ENCODE measurements at places on chromosomes 7 and 10.
A peak's percentile ranks its signal among the peaks of the same experiment; 100 is the strongest.

- DNase-seq: no peak
Observed at GRCh38 chr10:96450529-96451207, 63.1 kb downstream of the TLL2 start.

DNA sequence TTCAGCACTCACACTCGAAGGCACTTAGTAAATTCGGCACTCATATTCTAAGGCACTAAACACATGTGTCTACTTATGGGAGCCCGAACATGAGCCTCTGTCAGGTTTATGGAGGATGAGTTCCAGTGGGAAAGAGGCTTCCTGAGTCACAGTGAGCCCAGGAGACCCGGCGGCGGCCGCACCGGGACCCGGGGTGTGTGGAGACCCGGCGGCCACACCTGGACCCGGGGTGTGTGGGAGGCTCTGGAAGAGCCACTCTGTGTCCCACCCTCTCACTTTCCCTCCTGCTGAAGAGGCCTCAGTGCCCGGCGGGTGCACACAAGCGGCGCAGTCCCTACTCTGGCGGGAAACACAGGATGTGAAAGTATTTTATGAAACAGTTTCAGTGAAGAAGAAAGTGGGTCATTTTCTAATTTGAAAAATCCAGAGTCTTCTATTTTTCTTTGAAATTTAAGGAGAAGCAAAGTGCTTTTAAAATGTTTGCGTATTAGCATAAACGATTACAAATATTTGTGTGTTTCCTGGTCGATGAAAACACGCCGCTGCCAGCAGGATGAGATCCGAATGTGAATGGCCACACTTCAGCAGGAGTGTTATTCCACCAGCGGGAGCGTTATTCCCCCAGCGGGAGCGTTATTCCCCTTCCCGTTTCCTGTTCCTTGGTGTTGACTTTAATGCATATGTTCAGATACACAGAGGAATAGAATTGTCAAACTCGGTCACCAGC lies 625.1 kb downstream of the DNAJB6 start:
- no peak for DNase-seq

DNA sequence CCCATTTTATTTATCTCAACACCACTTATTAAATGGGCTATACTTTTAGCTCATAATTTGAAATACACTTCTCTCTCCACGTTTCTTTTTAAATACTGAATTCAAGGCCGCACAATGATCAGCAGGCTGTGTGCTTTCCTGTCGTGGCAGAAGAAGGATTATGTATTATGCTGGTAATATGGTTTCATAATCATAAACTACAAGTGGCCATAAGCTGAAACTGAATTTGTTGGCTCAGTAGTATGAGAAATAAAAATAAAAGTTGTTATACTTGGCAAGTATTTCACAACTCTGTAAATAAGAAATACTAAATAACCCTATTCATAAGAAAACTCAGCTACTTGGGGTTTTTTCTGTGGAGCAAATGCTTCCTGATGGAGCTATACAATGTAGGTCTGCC lies 313.6 kb downstream of the DOCK4 start:
- no peak for DNase-seq

GRCh38 chr10:124152139-124153022 lies 59.0 kb upstream of the CHST15 start:
- peak; percentile 94 for DNase-seq

DNA sequence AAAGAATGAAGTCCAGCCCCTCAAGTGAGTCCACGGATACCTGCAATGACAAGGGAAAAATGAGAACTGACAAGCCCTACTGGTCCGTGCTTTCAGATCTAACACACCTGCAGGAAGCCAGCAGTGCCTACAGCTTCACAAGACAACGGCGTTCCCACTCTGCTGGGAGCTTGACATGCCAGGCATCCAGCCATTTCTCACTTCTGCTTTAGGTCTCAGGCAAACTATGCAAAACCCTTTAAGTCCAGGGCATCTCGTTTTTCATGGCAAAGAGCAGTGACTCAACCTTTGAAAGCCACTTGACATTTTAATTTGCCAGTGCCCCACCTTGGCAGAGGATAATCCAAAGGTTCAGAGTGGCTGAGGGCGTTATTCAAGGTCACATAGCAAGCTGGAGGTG lies 49.1 kb upstream of the GPAM start:
- no peak for DNase-seq

DNA sequence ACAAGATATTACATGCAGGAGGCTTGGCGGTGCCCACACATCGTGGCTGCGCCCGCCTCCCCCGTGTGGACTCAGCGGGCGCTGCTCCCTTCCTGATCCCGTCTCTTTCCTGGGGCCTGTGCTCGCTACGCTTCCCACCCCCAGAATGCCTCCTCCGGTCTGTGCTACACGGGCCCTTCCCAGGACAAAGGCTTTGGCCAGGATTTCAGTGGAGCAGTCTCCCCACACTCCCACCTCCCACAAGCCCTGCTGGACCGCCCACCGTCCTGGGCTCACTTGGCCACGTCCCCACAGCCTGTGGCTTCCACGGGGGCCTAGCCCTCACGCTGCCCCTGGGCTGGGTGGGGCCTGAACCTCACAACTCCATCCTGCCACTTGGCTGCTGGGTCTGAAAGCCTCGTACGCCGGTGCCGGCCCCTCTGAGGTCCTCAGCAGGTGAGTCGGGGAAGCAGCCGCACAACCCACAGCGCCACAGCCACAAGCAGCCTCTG lies 17.3 kb downstream of the CFAP46 start:
- no peak for DNase-seq

DNA sequence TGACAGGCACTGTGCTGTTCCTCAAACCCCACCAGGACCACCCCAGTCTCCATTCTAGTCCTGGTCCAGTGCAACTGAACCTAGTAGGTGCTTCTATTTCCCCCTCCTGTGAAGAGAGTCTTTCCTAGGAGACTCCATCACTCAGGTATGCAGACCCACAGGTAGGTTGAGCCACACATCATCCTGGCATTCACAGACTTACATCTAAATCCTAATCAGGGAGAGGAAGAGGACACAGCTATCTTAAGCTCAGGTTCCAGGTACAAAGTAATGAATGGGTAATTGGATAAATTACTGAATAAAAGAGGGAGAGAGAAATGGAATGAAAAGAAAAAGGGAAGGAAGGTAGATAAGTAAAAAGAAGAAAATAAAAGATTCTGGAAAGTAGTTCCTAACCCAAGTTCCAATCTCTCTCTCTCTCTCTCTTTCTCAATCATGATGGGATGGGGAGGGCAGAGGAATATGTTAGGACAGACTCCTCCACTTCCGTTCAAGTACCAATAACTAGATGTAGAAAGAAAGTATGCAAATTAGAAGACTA lies 139.8 kb upstream of the NAMPT start:
- DNase-seq: no peak

GRCh38 chr7:9241826-9242225 lies 808.4 kb downstream of the NXPH1 start:
- no peak for DNase-seq

GRCh38 chr7:40879941-40880543 lies 745.2 kb downstream of the SUGCT start:
- no peak for DNase-seq

DNA sequence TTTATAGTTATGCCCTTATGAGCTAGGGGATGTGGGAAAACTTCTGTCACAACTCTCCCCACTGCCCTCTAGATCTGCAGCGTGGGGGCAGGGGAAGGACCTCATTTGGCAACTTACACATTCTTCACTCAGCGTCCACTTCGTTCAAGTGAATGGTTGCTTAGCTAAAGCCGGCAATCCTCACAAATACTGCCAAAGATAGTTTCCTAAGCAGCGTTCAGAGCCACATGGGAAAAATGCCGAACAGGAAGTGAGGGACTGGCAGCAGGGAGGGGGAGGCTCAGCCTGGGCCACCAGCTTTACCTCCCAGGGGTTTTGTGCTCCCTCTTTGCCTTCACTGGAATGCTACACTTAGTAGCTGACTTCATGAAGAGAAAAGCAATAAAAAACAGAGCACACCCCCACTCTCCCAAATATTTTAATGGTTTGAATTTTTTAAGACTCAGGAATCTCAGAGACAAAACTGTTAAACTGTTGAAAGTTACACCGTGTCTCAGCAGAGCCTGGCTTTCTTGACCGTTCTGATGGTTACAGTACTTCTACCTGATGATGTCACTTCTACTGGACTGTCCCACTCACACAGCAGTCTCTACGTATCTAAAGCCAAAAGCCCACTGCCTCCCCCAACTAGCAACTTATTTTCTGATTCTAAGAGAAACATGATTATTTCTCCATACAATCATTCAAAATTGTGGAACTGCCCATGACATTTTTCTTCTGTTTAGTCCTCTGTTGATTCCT lies 10.4 kb downstream of the GRM3 start:
- DNase-seq: no peak

DNA sequence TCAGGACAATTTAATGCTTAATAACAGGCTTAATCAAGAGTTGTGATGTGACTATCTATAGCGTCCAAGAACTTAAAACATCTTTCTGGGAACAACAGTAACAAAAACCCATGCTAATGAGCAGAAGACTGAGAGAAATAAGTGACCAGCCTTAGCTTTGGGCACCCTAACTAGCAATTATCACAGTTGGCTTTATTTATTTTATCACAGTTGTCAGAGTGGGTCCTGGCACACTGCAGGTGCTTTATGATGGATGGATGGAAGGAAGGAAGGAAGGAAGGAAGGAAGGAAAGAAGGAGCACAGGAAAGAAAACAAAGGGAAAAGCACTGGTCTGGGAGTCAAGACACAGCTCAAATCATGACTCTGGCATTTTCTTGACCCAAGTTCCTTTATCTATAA lies 181.1 kb downstream of the SKAP2 start:
- DNase-seq: no peak

DNA sequence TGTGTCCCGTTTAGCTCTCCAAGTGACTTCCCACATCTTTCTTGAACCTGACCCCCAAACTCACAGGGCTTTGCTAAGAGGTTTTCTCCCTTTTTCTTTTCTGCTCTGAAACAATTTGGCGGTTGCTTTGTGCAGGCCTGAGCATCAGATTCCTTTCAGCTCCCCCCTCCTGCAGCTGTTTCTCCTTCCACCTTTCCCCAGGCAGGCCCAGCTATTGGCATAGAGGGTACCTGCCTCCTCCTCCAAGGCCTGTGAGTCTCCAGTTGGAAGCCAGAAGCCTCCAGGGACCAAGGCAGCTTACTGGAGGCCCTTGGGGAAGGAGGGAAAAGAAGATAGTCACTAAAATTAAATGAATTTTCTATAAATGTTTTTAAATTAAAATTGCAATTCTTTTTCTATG lies 7.7 kb downstream of the VAX1 start:
- DNase-seq: no peak

- peak; percentile 87 for DNase-seq
Observed at GRCh38 chr7:5692112-5692844, 89.2 kb downstream of the RNF216 start.

GRCh38 chr7:66356277-66356721 lies 151.2 kb downstream of the TPST1 start:
- DNase-seq: peak; percentile 5

DNA sequence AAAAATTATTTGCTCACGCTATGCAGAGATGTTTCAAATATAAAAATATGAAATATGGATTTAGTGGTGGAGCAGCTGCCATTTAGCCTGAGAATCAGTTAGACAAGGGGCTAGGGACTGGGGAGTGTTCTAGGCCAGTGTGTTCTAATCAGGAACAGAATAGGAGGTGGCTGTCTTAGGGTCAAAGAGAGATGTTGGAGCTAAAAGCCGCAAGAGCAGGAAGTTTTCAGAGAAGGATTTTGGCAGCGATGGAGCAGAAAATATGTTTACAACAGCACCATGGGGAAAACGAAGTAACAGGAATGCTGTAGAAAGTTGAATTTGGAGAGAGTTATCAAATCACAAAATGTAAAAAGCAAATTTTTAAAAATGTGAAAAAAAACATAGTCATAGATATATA lies 314.0 kb upstream of the SEMA3A start:
- no peak for DNase-seq

- no peak for DNase-seq
Observed at GRCh38 chr7:97002555-97003261, 2.6 kb upstream of the DLX6 start.

- no peak for DNase-seq
Observed at GRCh38 chr10:526651-527312, 162.7 kb downstream of the DIP2C start.

- DNase-seq: peak; percentile 19
Observed at GRCh38 chr7:2231992-2232765, 566 bp downstream of the MAD1L1 start.

DNA sequence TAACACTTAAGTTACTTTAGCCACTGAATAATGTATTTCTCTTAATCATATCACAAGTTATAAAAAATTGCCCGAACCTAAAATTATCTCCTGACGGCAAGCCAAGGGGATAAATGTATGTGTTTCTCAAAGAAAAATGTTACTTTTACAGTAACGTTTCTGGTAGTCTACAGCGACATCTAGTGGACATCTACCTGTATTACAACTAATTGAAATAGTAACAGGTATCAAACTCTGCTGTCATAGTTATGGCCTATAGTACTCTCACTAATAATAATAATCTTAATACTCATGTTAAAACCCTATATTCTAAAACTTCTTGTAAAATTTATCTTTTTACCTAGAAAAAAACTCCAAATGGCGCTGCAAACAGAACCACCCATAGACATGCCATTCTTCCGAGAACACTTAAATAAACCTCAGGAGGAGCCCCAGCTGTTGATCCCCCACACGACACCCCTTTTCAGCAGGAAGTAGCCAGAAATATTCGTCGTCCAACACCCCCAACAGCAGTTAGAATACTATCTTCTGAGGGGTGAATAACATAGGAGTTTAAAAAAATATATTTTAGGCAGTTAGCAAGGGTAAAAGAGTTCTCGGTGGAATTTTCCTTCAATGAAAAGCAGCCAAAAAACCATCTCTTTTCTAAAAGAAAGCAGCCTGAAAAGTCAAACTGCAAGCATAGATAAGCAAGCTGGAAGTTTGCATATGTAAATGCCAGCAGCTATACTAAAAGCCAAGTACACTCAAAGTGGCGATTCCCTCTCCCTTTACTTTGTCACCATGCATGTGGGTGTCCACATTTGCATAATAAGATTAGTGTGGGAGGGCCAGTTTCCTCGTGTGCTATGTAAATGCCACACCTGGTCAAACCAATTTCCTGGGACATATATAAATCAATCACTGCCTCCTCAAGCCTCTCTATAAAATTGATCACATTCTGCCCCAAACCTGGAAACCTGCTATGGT lies 40.5 kb upstream of the ZNF107 start:
- peak; percentile 5 for DNase-seq

GRCh38 chr7:2824678-2825461 lies 19.2 kb downstream of the GNA12 start:
- DNase-seq: no peak

- no peak for DNase-seq
Observed at GRCh38 chr7:42440951-42441350, 203.9 kb upstream of the GLI3 start.

DNA sequence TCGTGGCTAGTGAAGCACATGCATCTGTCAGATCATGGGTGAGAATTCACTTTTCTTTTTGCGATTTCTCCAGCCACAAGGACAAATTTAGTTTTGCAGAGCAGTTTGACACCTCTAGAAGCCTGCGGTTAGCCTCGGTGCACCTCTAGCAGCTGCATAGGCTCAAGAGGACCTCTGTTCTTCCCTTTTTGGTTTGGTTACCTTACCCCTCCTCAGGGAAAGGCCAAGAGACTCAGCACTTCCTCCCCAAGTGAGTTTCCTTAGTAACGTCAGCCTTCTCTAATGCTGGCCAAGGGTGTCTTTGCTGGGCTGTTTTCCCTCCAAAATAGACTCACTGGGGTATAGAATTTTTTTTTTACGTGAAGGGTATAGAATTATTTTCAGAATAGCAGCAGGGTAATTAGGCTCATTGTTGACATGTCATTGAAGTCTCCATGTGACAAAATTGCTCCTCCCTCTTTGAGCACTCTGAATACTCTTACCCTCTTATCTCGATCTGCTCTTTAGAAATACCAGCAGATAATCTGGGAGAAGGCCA lies 97.8 kb downstream of the AUTS2 start:
- no peak for DNase-seq
